Smooth muscle cell of the brain vasculature (primary cell): ENCODE measurements at places on chromosomes 6 and 20.

DNA sequence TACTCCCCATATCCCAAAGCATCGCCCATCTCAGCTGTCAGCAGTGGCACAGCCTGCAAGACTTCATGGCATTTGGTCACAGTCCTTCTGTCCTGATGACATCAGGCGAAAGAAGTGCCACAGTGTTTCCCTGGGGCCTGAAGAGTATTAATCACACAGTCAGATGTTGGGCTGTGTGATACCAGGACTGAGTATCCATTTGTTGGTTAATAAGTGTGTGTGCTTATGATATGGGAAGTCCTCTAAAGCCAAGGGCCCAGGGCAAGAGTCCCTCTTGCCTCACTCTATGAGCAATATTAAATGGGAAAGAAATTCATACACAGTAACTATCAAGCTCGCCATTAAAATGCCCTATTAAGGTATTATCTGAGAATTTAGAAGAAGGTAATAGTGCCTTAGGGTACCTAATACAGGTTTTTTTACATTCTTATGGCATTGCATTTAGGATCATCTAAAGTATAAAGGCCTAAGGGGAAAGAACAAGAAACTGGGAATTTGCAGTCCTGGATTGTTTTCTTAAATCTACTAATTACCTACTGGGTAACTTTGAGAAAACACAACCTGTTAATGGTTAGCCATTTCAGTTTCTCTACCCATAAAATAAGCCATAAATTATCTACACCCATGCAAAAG lies 204.1 kb upstream of the PREP start:
- no peak for DNase-seq

GRCh38 chr20:6420336-6420735 lies 297.5 kb upstream of the FERMT1 start:
- no peak for DNase-seq

GRCh38 chr6:41092421-41093140 lies 19.8 kb downstream of the NFYA start:
- no peak for DNase-seq

GRCh38 chr6:164109770-164110140 lies 695.2 kb downstream of the QKI start:
- no peak for DNase-seq

DNA sequence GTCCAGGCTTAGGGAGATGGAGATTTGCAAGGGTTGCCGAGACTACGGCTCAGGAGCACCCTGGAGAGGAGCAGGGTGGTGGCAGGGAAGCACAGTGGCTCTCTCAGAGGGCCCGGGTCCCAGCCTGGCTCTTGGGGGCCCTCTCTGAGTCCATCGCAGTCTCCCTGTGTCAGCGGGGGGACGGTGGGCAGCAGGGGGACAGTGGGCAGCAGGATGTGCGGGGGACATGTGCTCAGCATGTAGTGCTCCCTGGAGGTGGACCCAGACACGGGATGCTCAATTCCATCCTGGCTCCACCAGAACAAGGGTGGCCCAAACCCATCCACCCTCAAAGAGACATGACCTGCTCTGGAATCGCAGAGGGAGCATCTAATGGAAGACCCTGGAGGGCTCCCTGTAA lies 43.0 kb upstream of the ZBP1 start:
- DNase-seq, result no peak

DNA sequence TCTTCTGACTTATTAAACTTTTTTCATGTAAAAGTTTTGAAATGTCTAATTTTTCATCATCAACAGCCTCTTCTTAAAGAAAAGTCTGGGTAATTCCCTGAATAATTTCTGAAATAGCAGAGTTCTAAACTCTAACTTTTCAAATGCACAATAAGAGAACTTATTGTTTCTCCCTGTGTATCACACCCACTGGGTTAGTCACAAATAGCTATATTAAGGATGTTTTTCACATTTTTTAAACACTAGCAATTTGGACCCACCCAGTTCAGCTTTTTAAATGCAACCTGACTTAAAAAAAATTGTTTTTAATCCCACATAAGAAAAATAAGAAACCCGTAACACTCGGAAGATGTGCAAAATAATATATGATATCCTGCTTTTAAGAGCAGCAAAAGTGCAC lies 61.4 kb upstream of the UTRN start:
- no peak for DNase-seq

- no peak for DNase-seq
These were observed 1.3 kb downstream of the BPIFA2 start for GRCh38 chr20:33169176-33169794.

DNA sequence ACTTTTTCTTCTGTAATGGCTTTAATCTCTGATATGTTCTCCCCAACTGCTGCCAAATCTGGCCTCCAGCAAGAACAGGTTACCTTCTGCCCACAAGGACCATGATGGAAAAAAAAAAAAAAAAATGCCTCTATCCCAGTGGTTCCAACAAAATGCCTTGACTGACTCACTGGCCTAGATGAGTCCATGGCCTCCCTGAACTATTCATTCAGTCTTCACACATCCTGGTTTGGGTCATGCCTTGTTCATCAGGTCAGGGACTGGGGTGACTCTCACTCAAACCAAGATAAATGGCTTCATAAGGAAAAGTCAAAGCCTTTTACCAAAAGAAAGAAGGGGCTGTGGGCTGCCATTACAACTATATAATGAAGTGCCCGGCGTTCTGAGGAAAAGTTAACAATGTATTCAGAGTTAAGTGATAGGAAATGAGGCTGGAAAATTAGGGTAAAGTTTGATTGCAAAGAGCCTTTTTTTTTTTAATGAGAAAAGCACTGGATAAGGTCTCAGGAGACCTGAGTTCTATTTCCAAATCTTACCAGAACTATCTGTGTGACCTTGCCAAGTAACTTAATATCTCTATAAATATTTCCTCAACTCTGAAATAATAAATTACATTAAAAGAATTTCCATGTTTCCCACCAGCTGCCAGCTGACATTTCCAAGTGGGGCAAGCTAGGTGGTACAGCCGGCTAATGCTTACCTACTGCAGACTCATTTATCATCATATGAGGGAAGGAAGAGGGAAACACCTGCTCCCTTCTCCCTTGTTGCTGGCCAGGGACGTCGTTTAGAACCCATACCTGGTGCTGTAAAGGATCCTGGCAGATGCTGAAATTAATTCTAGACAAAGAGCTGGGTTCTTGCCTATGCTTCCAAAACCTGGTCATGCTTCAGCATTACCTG lies 380.0 kb upstream of the MARCKS start:
- no peak for DNase-seq

- DNase-seq, result no peak
These were observed 47.6 kb upstream of the MANEA start for GRCh38 chr6:95529762-95530161.

- DNase-seq, result no peak
These were observed 18.6 kb downstream of the MTG2 start for GRCh38 chr20:62201173-62202082.

GRCh38 chr20:22414305-22414742 lies 170.0 kb downstream of the FOXA2 start:
- no peak for DNase-seq

- no peak for DNase-seq
These were observed 29.0 kb upstream of the MPC1 start for GRCh38 chr6:166411721-166412151.

- no peak for DNase-seq
These were observed 540.7 kb downstream of the BMP2 start for GRCh38 chr20:7308163-7308562.

DNA sequence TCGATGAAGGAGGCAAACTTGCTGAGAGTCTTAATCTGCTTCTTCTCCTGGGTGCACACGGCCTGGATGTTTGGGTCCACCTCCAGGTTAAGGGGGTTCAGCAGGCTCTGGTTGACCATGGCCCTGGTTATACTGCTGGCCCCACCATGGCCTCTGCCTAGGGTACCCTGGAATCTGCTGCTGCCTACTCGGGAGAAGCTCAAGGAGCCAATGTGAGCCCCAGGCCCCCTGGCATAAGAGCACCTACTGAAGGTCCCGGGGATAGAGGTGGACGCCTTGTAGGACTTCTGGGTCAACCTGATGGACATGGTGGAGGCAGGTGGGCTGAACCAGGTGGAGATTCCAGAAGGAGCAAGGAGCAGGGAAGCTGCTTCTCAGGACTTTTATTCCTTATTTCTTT lies 17.9 kb upstream of the FKBP1C start:
- no peak for DNase-seq

DNA sequence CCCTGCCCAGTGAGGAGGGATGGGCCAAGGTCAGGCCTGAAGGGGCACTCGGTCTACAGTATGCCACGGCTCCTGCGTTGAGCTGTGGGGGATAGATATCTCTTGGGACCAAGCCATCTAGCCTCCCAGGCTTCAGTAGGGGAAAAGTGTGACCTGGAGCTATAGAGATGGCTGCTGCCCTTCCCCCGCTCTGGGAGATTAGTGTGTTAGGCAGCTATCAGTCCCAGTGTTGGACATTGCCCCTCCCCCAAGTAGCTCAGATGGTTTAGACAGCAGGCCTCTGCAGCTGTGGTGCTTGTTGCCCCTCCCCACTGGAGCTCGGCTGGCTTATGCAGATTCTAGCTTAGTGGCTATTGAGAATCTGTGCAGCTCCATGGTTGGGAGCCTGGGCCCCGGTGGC lies 56.8 kb downstream of the KHDRBS2 start:
- DNase-seq, result no peak

- no peak for DNase-seq
These were observed 24.1 kb upstream of the HINT3 start for GRCh38 chr6:125932451-125932795.

GRCh38 chr6:24761851-24762250 lies 12.9 kb upstream of the GMNN start:
- DNase-seq, result no peak

- DNase-seq, result no peak
These were observed 136.6 kb downstream of the BACH2 start for GRCh38 chr6:90160013-90160412.

- no peak for DNase-seq
These were observed 1.1 kb upstream of the TULP4 start for GRCh38 chr6:158311193-158311592.

- DNase-seq, result no peak
These were observed 31.8 kb downstream of the ZDHHC14 start for GRCh38 chr6:157412791-157413190.

GRCh38 chr6:31249184-31249583 lies 22.7 kb downstream of the HLA-C start:
- DNase-seq, result no peak

DNA sequence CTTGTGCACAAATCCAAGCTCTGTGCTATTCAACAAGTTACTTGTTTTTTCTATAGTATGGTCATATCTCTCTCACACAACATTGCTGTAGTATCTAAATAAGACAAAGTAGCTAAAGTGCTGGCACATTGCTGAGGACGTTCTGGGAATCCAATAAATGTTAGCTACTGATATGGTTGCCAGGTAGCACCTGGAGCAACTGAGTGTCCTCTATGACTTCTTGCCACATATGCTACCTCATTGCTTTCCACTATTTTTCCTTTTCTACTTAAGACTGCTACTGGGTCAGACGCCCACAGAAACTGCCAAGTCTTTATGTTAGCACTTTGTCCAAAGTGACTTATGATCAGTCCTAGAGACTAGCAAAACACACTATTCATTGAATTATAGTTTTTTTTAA lies 85.3 kb downstream of the SYCP2 start:
- DNase-seq, result no peak

GRCh38 chr20:58143531-58143930 lies 84.9 kb downstream of the ANKRD60 start:
- no peak for DNase-seq

DNA sequence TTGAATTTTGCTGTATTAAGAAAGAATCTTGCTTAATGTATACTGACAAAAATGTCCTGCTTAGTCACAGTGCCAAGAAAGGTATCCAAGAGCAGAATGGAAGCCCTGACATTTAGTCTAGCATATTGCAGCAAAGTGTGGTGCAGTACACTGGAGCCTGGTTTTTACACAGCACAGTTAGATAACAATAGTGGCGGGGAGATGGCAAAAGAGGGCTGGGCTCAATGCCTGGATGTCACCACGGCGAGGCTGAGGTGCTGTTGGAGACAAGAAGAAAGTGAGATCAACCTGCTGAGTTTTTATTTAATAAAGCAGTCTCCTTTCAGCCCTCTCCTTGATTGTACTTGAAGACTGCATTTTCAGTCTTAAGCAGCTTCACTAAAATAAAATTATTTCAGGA lies 426.0 kb downstream of the LMBRD1 start:
- no peak for DNase-seq

DNA sequence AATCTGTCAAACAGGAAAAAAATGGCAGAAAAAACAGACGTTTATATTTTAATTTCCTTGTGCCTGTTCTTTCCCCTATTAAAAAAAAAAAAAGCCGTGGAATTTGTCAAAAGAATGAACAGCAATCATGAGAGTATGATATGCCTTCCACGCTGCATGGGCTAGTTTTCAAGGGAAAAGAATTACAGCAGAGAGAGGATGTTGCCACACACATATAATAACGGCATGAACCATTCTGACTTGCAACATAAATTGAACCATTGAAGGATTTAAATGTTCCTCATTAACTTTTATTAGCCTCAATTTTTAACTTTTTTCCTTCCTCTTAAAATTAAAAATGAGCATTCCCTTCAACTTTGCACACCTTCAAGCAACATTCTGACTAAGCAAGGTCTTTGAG lies 301.8 kb downstream of the FOXC1 start:
- no peak for DNase-seq

DNA sequence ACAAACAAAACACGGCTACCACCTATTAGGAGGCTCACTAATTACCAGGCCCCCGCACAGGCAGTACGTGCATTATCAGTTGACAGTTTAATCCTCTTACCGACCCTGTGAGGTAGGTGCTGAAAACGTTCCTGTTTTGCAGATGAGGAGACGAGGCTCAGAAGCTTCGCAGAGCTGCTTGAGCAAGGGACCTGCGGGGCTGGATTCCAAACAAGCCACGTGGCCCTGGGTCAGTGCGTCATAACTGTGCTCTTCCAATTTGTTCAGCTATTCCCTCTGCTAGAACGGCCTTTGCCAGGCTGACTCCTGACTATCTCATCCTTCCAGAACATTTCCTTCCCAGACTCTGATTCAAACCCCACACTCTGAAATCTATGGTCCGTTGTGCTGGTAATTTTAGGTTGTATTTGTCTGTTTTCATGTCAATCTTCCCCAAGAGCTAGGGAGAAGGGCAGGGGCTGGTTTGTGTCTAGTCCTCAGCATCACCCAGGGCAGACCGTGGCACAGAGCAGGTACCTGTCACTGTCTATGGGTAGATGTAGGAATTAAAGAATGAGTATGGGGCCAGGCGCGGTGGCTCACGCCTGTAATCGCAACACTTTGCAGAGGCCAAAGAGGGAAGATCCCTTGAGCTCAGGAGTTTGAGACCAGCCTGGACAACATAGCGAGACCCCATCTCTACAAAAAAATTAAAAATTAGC lies 28.8 kb upstream of the TLDC2 start:
- no peak for DNase-seq

GRCh38 chr6:71035871-71036270 lies 79.0 kb upstream of the B3GAT2 start:
- no peak for DNase-seq

- no peak for DNase-seq
These were observed 4.5 kb upstream of the FAM110A start for GRCh38 chr20:828987-829386.

GRCh38 chr6:166442131-166442685 lies 59.5 kb upstream of the MPC1 start:
- no peak for DNase-seq

GRCh38 chr6:28587746-28588075 lies 62.0 kb downstream of the GPX5 start:
- no peak for DNase-seq
